SW 1271 (cell line): ENCODE measurements at places on chromosomes 11 and 22.

DNA sequence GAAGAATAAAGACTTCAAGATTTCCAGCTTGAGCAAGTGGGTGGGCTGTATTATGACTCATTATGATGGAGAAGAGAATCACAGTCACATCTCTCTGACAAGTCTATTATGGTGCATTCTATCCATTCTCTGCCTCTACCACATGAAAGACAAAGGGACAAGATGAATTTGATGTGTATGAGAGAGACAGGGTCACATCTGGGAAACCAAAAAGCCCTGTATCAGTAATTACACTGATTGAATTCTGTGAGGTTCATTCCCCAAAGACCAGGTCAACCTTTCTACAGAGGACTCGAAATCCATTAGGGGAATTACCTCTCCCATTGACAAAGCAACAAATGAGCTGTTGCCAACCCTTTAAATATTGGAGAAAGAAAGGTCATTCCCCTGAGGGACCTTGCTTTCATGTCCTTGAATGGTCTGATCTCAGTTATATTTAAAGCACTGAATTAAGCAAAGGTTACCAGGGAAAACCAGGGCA lies 109.6 kb downstream of the USP35 start:
- no peak for DNase-seq

DNA sequence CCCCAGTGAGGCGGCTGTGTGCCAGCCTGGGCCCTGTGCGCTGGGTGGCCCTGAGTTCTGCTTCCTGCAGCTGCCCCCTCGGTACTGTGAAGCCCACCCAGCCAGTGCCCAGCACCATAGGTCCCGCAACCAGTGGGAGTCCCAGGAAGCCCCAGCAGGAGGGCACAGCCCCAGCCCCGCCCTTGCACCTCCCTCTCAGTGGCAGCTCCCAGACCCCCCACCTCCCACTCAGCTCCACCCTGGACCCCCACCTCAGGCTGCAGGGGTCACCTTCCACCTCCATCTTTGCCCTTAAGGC lies 30.9 kb downstream of the MOB2 start:
- no peak for DNase-seq

- DNase-seq = no peak
Measured at GRCh38 chr11:124753624-124754023, 1.6 kb upstream of the VSIG2 start.

DNA sequence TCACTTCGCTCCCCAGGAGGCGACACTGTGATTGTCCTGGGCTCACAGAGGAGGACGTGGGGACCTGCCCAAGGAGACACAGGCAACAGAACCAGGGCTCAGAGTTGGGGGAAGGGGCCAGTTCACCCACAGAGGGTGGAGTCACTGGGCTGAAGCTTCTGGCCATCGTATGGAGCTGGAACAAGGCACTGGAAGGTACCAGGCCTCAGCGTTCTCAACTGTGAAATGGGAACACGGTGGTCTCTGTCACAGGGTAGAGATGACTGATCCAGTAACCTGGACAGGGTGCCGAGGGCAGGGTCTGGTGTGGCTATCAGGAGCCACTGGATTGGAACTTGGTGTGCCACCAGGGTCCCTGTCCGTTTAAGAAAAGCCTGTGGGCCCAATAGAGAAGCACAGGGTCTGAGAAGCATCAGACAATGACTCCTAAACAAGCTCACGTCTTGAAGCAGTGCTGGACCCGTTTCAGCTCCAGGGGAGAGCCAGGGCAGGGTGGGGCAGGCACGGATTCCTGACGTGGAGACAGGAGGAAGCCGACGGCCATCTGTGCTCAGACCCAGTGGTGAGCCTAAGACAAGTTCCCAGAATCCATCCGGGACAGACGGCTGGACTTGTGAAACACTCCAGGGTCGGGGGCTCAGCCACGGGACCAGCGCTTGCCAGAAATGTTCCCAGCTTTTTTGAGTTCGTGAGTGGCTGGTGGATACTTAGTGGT lies 25.0 kb upstream of the KCNQ1OT1 start:
- no peak for DNase-seq

GRCh38 chr11:66143996-66144678 lies 74.1 kb downstream of the PACS1 start:
- DNase-seq = no peak

DNA sequence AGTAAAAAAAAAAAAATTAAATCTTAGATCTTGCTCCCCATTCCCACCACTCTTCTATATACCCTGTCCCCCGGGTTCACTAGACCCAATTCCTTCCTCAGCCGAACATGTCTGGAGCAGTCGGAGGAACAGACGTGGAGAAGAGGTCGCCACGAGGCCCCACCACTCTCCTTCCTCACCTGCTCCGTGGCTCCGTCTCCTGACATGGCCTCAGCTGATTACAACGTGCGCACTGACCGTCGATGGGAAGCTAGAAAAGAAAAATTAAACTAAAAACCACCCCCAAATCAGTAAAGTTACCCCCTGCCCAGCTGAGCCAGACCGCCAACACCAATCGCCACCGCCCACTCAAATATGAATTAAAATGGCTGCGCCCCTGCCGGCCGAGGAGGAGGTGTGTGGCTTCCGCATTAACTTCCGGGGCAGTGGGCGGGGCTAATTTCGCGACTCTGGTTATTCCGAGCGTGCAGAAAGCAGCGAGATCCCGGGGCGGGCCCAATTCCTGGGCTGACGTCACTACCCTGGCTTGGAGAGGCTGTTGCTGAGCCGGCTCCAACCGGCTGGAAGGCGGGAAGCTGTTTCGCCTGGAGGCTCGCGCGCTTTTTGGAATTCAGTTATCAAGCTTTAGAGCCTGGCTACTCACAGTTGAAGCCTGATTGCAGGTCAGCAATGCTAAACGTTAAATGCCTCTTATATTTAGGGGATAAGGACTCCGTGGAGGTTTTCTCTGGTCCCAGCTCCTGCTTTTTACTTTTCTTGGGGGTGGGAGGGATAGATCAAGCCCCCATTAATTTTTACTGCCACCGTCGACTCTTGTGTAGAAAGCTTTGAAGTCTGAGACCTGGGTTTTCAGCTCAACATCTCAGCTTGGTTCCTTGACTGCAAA lies at the start of gene CSTF3:
Gene CSTF3 (minus strand): TSS at position 361 of the 886 bp plus-strand sequence. CDS start 155 bp downstream, at position 206.
- DNase-seq = peak; percentile 98

GRCh38 chr22:22935056-22935545 lies 47.5 kb downstream of the IGLL5 start:
- DNase-seq = no peak

DNA sequence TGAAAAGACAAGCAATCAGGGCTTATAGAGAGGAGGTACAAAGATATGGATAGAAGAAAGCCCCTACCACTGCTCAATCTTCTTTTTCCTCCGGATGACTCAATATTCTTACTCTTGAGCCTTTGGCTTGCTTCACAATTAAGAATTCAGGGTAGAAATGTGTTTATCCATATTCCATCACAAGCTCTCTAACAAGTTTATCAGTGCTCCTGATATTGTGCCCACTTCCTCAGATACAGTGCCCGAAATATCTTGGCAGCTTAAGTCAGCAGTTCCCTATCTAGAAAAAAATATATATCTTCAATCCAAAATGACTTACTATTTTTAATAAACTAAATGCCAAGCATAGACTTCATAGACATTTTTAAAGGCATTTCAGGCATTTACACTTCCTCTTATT lies 255.1 kb upstream of the FAT3 start:
- DNase-seq = no peak

DNA sequence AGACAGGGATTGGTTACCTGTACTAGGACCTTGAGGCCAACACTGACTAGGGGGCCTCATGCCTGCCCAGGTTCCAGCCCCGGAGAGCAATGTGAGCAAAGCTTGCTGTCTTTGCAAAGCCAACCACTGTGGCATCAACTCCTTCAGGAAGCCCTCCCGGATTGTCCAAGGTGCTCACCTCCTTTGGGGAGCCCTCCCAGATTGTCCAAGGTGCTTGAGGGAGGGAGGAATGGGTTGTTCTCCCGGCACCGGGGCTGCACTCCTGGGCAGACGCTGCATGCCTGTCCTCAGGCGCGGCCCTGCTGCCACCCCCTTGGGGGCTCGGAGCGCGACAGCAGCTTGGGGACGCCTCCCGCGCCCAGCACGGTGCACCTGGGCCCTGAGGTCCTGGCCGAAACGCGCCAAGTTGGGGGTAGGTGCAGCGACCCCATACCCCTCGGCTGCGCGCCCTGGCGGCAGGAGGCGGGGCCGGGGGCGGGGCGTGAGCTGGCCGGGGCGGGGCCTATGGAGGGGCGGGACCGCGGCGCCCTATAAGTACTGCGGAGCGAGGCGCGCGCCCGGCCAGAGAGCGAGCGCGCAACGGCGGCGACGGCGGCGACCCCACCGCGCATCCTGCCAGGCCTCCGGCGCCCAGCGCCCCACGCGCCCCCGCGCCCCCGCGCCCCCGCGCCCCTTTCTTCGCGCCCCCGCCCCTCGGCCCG lies at the start of gene CD81:
Gene CD81 (plus strand): TSS at position 560 of the 701 bp plus-strand sequence. CDS start 240 bp downstream, outside the sequence.
- DNase-seq = peak; percentile 12

- DNase-seq = no peak
Measured at GRCh38 chr11:18669711-18670110, 28.9 kb upstream of the TMEM86A start.
